ENCODE measurements at places on chromosomes 13 and 19.

DNA sequence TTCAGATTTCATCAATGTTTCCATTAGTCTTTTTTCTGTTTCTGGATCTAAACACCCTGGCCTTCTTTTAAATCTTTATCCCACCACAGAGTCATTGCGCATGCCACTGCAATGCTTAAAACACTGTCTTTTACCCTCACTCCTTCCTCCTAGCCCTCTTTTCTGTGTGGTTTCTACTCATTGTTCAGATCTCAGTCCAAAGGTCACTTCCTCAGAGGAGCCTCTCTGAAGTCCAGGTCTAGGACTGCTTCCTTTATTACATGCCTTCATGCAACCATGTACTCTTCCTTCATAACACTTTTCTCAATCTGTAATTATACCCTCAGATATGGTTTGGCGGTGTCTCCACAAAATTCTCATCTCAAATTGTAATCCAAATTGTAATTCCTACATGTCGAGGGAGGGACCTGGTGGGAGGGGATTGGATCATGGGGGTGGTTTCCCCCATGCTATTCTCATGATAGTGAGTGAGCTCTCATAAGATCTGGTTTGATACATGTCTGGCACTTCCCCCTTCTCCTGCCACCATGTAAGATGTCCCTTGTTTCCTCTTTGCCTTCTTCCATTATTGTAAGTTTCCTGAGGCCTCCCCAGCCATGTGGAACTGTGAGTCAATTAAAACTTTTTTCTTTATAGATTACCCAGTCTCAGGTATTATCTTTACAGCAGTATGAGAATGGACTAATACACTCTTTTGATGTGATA lies 808.9 kb downstream of the DIAPH3 start:
- peak; percentile 26 for DNase-seq

DNA sequence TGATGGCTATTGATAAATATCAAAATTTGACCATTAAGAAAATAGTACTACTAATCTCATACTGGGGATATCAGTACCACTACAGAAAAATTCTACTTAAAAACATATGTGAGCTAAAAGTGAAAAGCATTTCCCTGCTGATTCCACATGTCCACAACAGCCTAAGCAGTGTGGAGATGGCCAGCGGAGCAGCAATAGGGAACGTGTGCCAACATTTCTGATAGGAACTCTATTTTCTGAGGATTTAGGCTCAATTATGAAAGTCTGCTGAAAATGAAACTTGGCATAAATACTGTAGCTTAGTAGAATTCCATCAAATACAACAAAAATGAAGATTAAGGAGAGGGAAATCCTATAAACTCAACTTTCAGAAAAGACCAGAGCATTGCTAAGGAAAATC lies 311.6 kb downstream of the ENOX1 start:
- DNase-seq = no peak

DNA sequence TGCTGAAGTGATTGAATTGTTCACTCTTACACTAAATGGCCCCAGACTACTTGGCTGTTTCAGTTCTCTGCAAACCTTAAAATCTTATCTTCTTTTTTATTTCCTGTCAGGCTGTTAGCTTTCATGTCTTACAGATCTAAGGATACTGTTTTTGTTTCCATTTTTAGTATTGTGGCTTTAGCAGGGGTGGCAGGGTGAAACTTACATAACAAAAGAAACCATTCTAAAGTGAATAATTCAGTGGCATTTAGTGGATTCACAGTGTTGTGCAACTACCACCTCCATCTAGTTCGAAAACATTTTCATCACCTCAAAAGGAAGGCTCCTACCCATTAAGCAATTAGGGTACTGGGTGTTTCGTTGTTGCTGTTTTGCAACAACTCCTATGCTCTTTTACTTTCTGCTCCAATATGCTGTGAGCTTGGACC lies 19.8 kb downstream of the TMEM272 start:
- DNase-seq = peak; percentile 81

DNA sequence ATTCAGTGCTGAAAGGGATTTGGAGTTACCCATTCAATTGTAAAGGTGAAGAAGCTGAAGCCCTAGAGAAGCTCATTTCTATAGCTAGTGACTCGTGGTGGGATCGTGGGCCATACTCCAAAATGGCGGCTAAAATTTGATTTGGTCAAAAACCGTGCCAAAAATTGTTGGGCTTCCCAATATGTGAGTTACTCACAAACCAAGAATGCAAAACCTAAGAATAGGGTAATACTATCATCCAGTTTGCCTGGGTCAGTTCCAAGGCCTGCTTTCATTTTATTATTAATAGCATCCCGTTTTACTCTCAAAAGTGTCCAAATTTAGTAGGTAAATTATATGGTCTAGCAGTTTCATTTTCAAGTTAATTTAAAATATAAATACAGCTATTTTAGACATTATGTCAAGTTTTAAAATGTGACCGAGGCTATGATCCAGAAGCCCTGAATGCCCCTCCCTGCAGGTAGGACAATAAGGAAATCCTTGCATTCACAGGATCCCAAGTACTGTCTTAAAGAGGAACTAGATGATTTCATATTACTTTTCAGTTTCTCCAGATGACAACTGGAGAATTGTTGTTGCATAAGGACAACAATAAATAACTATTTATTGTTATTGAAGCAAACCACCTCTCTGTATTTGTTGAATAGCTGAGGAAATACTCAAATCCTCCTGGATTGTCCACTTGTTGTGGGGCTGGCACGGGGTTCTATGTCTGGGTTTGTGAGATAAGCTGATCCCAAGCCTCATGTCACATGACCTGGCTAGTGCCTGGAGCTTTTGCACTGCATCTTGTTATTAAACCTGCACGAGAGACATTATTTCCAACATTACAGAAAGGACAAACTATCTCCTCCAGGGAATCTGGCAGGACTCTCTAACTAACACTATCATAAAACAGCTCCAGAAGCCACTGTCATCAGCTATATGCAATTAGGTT lies 11.6 kb upstream of the RAP2A start:
- no peak for DNase-seq

DNA sequence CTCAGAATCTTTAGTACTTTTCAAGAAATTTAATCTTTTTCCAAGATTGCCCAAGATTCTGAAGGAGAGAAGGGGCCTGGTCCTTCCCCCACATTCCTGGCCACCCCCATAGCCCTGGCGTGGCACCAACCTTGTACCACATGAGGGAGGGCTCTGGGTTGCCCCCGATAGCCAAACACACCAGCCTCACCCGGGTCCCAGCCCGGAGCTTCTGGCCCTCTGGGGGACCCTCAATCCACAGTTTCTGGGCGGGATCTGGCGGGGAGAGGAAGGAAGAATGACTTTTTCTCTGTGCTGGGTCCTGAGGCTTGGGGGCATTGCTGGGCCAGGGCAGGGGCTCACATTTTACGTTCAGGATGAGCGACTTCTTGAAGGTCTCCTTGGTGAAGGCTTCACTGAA lies 4.4 kb downstream of the NPHS1 start:
- DNase-seq = no peak

- no peak for DNase-seq
Observed at GRCh38 chr19:53388904-53389303, 6.0 kb upstream of the ZNF765 start.

- no peak for DNase-seq
Observed at GRCh38 chr13:75279834-75280369, 202.1 kb downstream of the TBC1D4 start.

- DNase-seq = peak; percentile 37
Observed at GRCh38 chr19:3849092-3849491, 19.7 kb downstream of the ZFR2 start.

DNA sequence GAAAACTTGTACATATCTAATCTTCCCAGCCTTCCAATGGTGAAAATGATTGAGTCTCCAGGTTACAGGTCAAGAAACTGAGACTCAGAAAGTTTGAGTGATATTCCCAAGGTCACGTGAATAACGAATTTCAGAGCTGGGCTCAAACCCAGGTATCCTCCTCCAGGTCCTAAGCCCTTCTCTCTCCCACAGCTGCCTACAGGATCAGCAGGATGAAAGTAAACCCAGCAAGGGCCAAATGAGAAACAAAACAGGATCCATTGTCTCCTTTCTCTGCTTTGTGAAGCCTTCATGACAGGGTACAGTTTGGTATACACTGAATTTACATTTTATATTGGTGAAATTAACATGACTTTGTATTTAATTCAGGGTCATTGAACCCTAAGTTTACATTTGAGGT lies 208.1 kb downstream of the RBM26 start:
- no peak for DNase-seq

DNA sequence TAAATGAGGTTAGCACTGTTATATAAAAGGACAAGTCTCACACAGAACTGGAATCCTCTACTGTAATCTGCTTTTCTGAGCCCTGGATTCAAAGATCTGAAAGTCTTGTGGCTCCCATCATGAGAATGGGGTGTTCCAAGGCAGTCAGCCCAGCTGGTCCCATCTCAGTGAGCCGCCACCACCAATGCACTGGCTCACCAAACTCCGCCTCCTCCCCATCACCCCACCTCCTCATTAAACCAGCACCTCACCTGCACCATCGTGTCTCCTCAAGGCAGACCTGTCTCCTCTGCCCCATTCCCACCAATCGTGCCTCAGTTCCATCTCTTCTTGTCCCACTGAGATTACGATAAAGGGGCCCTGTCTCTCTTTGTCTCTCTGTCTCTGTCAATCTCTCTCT lies 166.7 kb downstream of the USP12 start:
- no peak for DNase-seq

DNA sequence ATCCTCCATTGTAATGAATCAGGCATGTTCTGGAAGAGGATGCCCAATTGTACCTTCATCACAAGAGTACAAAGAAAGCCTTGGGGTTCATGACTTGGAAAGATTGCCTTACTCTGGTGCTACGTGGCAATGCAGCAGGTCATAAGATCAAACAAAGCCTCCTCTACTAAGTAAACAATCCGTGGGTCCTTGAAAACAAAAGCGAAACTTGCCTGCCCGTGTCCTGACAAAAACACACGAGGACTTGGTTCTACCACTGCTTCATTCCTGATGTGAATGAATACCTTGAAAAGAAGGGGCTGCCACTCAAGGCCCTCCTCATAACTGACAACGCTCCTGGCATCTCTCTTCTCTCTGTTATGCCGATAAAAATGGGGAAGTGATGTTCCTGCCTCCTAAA lies 18.9 kb downstream of the ZNF563 start:
- no peak for DNase-seq

DNA sequence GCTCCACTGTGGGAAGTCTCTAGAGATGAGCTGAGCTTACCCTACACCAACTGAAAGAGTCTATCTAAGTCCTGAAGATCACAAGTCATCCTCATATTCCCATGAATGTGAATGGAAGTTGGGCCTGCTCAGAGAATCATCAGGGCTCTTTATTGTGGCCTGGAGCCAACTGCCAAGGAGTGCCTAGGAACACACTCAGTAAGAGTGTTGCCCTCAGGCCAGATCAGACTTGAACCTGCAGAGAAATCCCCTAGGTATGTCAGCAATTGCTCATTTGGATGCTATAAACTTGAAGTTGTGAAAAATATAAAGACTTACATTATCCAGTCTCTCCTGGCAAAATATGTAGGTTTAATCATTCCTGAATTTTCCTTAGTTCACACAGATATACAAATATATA lies 1070.2 kb downstream of the EFNB2 start:
- no peak for DNase-seq

DNA sequence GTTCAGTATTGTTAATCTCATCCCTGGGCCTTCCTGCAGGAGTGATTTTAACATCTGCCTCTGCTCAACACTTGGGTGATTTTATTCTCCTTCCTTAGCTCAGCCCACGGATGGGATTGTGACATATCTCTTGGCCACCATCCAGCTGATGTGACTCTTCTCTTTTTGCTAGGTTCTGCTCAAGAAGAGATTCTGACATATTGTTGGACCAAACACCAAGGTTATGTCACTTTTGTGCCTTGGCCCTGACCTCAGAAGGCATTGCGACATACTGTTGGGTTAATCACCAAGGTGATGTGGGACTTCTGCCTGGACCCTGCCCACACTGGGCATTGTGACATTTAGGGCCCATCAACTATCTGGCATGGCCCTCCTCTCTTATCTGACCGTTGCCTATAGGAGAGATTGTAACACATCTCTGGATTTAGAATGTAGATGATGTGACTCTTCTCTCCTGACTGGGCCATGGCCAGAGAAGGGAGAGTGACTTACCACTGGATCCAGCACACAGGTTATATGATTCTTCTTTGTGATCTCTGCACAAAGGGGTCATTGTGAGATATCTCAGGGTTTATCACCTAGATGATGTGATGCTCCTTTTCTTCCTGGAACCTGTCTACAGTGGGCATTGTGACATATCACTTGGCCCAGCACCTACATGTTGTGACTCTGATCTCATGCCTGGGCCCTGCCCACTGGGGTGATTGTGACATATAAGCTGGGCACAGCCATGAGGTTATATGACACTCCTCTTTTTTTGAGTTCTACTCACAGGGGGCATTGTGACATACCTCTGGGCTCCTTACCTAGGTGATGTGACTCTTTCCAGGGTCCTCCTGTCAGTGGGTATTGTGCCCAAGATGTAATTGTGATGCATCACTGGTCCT lies 88.8 kb downstream of the ZNF429 start:
- DNase-seq = peak; percentile 91

DNA sequence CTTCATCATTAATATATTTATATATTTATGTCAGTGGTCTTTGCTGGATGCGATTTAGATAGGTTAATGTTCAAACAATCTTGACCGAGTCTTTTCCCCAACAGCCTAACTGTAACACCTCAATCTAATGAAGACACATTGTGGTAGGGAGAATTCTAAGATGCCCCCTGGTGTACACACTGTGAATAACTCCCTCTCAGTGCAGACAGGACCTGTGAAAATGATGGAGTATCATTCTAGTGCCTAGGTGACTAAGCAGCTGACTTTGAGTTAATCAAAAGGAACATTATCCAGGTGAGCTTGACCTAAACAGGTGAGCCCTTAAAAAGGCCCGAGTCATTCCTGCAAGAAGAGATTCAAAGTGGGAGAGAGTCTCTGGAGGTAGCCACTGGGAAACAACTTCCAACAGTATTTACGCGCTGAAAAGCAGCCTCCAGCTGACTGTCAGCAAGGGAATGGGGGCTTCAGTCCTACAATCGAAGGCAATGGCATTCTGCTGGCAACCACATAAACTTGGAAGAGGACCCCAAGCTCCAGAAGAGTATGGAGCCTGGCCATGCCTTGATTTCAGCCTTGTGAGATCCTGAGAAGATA lies 28.0 kb upstream of the KBTBD7 start:
- DNase-seq = peak; percentile 18

DNA sequence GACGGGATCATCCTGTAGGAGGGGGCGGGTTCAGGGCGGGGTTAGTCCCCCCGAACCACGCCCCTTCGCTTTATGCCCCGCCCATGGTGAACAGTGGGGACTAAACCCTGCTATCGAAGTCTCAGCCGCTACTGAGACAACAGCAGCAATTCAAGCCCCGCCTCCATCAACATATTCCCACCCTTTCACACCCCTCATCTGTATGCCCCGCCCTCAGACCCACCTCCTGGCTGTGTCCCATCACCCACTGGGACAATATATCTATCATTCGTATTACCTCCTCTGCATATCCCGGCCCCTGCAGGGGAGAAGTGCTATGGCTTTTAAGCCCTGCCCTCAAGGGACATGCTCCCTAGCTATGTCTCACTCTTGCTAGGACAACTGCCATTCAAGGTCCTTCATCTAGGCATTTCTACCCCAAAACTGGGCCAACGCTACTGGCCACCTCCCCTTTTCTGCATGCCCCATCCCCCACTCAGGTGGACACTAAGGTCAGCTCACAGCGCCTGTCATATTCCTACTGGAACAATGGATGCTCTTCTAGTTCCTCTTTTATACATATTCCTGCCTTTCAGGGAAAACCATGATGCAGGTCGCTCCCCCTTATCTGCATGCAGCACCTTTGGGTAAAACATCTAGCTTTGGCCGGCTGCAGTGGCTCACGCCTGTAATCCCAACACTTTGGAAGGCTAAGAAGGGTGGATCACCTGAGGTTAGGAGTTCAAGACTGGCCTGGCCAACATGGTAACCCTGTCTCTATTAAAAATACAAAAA lies 11.9 kb downstream of the LRFN1 start:
- DNase-seq = no peak

All from inflammatory macrophage treated with lipopolysaccharide for 1 hour (primary cell).